ENCODE measurements at places on chromosomes 16 and 17.

DNA sequence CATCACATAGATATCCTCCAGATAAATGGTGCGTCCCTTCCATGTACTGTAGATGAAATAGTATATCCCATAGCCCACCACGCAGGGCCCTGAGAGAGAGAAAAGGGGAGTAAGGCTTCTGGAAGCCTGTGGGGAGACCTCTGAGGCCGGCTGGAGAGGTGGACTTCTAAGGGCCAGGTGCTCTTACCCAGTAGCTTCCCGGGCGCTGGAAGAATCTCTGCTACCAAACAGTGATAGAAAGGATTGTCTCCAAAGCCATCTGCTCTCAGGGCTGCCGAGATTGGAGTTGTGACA, 718 bp downstream of the SAT2 start:
- no peak for DNase-seq

DNA sequence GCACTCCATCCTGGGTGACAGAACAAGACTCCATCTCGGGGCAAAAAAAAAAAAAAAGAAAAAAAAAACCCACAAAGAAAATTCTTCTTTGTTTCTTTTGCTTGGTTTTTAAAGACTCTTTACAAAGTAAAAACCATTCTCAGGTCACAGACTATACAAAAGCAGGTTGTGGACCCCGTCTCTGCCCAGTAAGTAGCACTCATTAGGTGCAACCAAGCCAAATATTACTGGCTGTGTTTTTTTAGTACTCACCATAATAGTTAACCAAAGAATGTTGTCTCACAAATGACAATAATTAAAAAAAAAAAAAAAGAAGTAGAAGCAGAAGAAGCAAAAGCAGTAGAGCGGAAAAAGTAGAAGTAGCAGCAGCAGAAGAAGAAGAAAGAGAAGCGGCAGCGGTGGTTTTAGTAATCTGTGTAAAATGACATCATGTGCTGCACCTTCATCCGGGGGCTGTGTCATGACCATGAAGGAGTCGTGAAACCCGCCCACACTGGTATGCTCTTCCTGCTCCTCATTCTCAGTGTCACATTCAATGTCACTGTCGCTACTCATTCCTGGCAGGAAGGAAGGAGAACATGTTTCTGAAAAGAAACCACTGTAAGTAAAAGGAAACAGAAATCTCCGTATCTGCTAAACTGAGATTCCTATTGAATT, 105.4 kb downstream of the TRIM37 start:
- DNase-seq = peak; percentile 90

DNA sequence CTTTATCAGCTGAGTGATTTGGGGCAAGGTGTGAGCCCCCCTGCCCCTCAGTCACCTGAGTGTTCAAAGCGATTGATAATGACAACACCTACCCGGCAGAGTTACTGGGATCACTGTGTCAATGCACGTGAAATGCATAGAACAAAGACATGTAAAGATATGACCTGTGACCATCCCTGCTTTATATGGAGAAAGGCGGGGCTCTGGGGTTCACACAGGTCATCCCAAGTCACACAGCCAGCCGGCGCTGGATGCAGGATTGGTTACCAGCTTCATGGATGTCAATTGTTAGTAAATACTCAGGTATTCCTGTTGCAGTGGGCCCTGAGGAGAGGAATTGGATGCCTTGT, 64.4 kb downstream of the CRISPLD2 start:
- no peak for DNase-seq

DNA sequence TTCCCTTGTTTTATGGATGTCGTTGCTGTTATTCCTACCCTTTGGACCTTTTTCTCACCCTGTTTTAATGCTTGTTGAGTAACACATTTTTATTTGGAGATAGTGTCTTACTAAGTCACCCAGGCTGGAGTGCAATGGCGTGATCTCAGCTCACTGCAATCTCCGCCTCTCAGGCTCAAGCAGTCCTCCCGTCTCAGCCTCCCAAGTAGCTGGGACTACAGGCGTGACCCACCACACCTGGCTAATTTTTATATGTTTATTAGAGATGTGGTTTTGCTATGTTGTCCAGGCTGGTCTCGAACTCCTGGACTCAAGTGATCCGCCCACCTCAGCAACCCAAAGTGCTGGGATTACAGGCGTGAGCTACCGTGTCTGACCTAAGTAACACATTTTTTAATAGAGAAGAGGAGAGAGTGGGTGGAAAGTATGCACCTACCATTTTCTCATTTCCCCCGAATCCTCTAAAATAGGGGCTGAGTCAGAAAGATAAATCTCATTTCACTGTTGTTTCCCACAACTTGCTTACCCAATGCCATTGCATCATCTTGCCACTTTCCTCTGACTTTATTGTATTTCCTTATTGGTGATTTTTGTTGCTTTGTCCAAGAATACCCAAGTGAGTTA, 7.0 kb downstream of the DHX40 start:
- DNase-seq = no peak

- DNase-seq = peak; percentile 10
Observed at GRCh38 chr16:49890876-49891275, 35.0 kb upstream of the ZNF423 start.

GRCh38 chr16:24054741-24055491, 201.2 kb upstream of the CACNG3 start:
- no peak for DNase-seq

- DNase-seq = no peak
Observed at GRCh38 chr17:37543637-37544052, 54.0 kb downstream of the DUSP14 start.

Measured in OCI-LY7 (cell line).